ENCODE measurements at places on chromosomes 3 and 15.

GRCh38 chr3:160968761-160969160, 136.4 kb downstream of the B3GALNT1 start:
- DNase-seq: no peak

- no peak for DNase-seq
Measured at GRCh38 chr15:58515807-58516206, 84.0 kb downstream of the LIPC start.

GRCh38 chr15:29566914-29567313, 255.4 kb downstream of the TJP1 start:
- DNase-seq: no peak

- DNase-seq: no peak
Measured at GRCh38 chr15:80431635-80432344, 27.6 kb downstream of the ARNT2 start.

- peak; percentile 38 for DNase-seq
Measured at GRCh38 chr15:39429898-39430357, 151.0 kb upstream of the THBS1 start.

GRCh38 chr15:33126559-33127290, 67.8 kb downstream of the FMN1 start:
- DNase-seq: peak; percentile 92

- no peak for DNase-seq
Measured at GRCh38 chr3:184082465-184082864, 14.4 kb upstream of the HTR3E start.

DNA sequence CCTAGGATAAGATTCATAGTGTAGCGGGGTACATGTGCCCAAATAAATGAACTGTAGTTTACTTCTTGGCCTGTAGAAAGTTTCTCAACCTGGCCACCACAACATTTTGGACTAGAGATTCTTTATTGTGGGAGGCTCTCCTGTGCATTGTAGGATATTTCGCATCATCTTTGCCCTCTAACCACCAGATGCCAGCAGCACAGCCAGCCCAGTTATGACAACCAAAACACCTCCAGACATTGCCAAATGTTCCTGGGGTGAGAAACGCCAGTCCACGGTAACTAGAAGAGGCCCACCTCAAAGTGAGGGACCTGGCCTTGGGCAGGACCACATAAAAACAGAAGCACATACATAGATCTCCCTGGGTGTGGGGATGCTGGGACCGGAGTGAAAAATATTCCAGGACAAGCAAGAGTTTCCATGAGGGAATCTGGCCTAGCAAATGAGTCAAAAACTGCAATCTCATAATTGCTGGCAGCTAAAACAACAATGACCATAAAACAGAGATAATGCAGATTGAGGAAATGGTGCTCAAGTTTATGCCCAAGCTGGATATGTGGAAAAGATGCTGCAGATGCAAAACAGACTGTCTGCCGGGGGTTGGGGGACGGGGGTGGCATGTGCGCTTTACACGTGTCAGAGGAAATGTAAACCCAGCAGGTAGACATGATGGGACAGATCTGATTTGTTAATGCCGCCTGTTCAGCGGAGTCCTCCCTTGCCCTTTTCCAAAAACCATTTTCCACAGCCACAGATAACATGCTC, 39.7 kb downstream of the ARHGEF3 start:
- no peak for DNase-seq

GRCh38 chr3:30258426-30259392, 347.7 kb upstream of the TGFBR2 start:
- peak; percentile 84 for DNase-seq

DNA sequence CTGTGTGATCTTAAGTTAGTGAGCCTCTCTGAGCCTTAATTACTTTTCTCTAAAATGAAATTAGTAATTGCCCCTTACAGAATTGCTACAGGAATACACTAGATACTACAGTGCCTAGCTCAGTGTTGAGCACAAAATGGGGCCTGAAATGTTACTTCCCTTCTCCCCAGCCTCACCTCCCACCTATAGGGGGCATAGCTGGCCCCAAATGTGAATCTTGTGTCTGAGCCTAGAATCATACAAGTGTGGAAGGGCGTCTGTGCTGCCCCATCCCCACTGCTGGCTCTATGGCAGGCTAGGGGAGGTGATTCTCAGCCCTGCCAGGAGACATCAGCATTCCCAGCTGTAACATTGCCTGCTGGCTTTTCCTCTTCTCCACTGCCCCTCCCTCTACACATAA, 42.7 kb downstream of the IFT122 start:
- no peak for DNase-seq

GRCh38 chr3:182469086-182469485, 324.2 kb upstream of the ATP11B start:
- DNase-seq: no peak

DNA sequence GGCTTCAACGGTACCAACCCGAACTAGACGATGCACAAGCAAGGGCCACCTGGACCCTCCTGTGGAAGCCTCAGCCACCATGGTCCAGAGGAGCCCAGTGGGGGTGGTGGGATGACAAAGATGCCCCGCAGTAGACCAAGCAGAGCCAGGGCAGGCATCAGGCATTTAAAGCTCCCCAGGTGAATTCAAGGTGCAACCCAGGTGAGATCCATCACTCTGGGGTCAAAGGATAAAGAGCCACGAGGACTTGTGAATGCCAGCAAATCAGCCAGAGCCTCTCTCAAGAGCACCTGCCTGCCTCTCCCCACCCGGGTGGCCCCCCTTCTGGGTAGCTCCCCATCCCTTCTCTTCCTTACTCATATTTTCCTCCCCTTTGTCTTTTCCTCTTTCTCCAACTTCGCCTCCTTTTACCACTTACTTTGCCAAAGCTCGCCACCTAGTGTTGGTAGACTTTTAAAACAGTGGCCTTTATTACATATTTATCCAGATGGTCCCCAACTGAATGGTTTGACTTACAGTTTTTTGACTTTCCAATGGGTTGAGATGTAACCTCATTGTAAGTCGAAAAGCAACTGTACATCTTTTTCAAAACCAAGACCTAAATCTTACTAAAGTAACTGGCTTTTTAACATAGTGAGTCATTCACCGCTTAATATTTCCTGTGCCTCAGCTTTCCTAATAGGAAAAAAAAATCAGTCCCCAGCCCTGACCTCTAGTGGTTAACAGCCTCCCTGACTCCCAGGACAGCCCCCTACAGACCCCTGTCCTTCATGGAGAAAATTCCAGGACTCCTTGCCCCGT, 18.8 kb downstream of the PLA2G4F start:
- no peak for DNase-seq

DNA sequence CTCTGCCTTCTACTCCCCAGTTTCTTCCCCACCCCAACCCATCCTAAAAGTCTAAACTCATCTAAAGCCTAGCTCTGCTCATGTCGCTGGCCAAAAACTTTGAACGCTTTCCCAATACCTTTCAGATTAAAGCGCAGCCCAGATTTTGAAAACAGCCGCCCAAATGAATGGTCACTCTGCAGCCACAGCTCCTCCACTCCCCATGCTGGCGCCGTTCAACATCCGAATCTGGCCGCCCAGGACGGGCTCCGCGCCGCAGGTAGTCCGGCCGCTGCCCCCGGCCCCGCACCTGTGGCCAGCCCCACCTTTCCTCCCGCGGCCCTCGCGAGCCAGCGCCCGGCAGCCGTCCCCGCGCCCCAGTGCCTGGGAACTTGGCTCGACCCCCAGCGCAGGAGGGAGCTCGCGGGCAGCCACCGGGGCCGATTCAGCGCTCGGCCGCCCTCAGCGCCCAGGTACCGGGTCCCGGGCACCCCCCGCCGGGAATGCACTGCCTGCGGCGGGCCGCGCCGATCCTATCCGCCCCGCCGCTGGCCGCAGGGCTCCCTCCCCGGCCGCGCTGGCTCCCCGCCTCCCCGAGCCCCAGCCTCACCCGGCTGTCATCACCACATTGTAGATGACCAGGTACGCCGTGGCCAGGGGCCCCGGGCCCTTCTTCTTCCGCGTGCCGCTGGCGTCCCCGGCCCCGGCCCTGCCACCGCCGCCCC, 417 bp downstream of the HACD2 start:
- no peak for DNase-seq

GRCh38 chr15:78023081-78023665, 54.3 kb downstream of the TBC1D2B start:
- DNase-seq: no peak

- peak; percentile 53 for DNase-seq
Measured at GRCh38 chr3:124768812-124769211, 38.6 kb downstream of the UMPS start.

DNA sequence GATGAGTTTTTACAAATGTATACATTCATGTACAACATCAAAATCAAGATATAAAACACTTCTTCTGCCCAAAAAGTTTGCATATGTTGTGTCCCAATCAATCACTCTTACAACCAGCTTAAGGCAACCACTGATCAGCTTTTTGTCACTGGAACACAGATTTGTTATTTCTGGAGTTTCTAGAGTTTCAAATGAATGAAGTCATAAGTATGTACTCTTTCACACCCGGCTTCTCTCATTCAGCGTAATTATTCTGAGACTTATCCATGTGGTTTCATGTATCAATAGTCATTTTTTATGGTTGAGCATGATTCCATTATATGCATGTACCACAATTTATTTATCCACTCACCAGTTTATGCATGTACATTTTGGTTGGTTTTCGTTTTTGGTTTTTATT, 53.0 kb upstream of the CORO2B start:
- no peak for DNase-seq

DNA sequence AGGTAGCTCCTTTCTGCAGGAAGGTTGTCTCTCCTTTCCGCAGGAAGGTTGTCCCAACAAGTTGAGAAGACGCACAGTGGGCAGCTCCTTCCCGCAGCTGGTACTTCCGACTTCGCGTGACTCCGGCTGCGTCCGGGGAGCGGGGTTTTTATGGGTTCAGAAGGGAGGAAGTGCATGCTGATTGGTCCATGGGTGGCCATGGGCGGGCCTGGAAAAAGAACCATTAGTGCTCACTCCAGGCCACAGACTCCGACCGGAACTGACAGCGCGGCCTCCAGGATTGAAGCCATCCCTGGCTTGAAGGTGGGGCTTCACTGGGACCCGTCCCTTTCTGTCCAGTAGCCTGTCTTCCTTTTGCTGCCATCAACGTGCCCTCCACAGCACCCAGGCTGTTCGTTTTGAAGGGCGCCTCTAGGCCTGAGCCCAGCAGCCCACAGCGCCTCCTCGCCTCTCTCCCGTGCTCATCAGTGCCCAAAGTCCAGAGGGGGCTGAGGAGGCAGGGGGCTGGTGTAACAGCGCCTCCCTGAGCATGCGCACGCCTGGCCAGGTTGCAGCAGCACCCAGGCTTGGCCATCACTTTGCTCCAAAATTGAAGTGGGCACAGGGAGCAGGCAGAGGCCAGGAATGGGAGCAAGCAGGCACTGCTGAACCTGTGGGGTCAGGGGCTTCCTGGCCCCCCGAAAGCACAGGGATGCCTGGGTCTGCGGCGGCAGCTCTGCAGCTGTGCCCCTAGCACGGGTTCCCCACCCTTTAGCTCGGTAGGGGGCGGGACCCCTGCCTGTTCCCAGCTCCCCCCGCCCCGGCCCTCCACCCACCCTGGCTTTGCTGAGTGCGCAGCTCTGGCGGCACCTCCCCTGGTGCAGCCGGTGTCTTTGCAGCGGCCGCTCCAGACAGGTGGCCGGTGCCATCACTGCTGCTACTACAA, 330.6 kb upstream of the MCTP2 start:
- no peak for DNase-seq

DNA sequence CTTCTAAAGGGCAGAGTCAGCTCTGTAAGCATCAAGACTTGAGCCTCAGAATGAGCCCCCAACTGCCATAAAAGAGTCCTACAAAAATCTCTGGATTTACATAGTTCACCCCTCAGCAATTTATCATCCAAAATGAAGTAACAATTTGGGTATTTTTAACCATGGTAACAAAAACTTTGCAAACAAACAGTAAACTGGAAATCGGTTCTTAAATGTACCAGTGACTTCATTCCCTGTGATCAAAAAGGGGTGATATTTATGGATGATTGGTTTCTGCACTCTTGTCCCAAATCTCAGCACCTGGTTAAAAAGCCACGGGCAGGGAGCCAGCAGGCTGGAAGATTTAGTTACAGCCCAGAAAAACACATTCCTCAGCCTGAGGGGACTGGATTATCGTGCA, 73.6 kb downstream of the TFG start:
- DNase-seq: no peak

DNA sequence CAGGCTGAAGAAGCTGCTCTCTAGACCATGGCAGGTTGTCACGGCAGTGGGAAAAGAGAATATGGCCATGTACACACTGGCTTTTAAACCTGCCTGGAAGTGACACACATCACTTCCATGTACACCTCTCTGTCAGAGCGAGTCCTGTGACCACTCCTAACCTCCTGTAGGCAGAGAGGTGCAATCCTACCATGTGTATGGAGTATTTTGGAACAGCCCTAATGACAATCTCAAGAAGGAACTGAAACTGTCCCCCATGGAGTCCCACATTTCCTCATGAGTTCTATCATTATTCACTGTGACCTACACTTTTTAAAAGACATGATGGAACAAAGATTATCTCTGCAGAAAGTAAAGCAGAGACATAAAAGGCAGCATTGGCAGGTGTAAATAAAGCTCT, 153.4 kb upstream of the PFN2 start:
- DNase-seq: no peak

- DNase-seq: no peak
Measured at GRCh38 chr15:101295607-101296161, 636 bp upstream of the SNRPA1 start.

GRCh38 chr3:24351779-24352469, 142.7 kb downstream of the THRB start:
- no peak for DNase-seq

DNA sequence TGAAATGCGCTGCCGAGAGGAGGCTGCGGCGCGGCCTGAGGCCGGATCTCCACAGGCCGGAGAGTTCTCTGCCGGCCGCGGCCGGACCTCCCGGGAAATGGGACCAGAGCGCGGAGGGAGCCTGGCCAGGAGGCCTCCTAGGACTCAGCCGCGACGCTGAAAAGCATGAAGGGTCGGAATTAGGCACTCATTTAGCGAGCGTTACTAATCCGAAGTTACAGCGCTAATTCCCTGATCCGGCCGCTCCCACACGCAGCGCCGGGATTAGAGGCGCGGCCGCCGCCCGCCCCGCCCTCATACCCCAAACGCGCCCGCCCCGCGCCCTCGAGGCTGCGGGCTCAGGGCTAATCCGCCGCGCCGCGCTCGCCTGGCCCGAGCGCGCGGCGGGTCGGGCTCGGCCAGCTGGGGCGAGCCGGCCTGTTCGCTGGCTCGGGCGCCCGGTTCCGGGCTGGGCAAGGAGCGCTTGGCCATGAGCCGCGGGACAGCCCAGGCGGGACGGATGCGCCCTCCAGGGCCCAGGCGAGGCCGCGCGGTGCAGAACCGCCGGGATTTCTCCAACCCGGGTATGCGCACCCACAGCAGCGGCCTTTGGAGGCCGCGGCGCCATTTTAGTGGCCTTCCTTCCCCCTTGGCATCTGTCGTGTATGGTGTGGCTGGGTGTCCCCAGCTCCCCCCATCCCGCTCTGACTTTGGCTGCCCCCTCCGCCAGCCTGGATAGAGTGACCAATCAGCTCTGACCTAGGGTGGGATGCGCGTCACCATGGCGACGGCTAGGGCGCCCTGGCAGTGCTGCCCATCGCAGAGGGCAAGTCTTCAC, 36.8 kb upstream of the POLG start:
- no peak for DNase-seq

DNA sequence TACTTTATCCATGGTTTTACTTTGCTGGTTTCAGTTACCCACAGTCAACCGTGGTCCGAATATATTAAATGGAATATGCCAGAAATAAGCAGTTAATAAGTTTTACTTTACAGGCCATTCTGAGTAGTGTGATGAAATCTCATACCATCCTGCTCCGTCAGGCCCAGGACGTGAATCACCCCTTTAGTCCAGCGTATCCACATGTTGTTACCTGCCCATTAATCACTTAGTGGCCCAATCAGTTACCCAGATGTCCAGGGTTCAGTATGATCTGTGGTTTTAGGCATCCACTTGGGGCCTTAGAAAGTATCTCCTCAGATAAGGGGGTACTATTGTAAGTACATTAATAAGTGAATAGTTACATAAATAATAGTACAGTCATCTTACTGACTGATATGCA, 88.0 kb downstream of the TTBK2 start:
- no peak for DNase-seq

All from small intestine (tissue), 16 donors.